ENCODE measurements at places on chromosomes 1 and 21. TPM values are rescaled to one million over a fixed set of nuclear protein-coding genes. Genes with fewer than 3 reads are reported as not detected.

RGL1 gene
- total RNA-seq = 2.0 TPM

ATP1A2 gene
- total RNA-seq = not detected

CFHR5 gene
- total RNA-seq = not detected

LMX1A gene
- total RNA-seq = not detected

CDA gene
- total RNA-seq = 18.5 TPM

WNT9A gene
- total RNA-seq = 1.5 TPM

RYR2 gene
- not detected for total RNA-seq

SAMD11 gene
- 1.3 TPM for total RNA-seq

HMGCS2 gene
- total RNA-seq = 0.46 TPM

RGS13 gene
- not detected for total RNA-seq

NBPF3 gene
- total RNA-seq = 17.8 TPM

SPEN gene
- total RNA-seq = 14.4 TPM

KCNE1 gene
- not detected for total RNA-seq

MANEAL gene
- total RNA-seq = 0.93 TPM

SUSD4 gene
- total RNA-seq = 3.2 TPM

BSND gene
- not detected for total RNA-seq

ELAPOR1 gene
- 0.23 TPM for total RNA-seq

ETV3L gene
- total RNA-seq = not detected

BLACAT1 gene
- 1.3 TPM for total RNA-seq

SYPL2 gene
- total RNA-seq = not detected

ALX3 gene
- not detected for total RNA-seq

GUCA2A gene
- total RNA-seq = not detected

ZYG11B gene
- total RNA-seq = 22.7 TPM

CCDC190 gene
- not detected for total RNA-seq

CRYBG2 gene
- 72.4 TPM for total RNA-seq

ZNF697 gene
- total RNA-seq = 5.2 TPM

C1orf94 gene
- not detected for total RNA-seq

UFC1 gene
- 43.8 TPM for total RNA-seq

BPNT1 gene
- 19.9 TPM for total RNA-seq

PADI4 gene
- not detected for total RNA-seq

FGR gene
- not detected for total RNA-seq

UTS2 gene
- total RNA-seq = 0.33 TPM

NUDT17 gene
- total RNA-seq = 2.5 TPM

REN gene
- total RNA-seq = not detected

NLRP3 gene
- not detected for total RNA-seq

CA6 gene
- total RNA-seq = not detected

WDR47 gene
- total RNA-seq = 16.2 TPM

FAAH gene
- 20.8 TPM for total RNA-seq

Data from airway epithelial cell (primary cell).